ENCODE measurements at places on chromosomes 6 and 20.

- H3K4me3 ChIP-seq = no peak overlapping the region
- H3K27me3 ChIP-seq = no peaks in the 10 kb centered on the region
- peaks cover 5% of the 10 kb centered on the region for H3K36me3 ChIP-seq
- H3K27ac ChIP-seq = no peak overlapping the region
- H3K4me1 ChIP-seq = peaks cover 7% of the 10 kb centered on the region
Measured at GRCh38 chr6:67916399-67916798, 718.7 kb upstream of the ADGRB3 start.

DNA sequence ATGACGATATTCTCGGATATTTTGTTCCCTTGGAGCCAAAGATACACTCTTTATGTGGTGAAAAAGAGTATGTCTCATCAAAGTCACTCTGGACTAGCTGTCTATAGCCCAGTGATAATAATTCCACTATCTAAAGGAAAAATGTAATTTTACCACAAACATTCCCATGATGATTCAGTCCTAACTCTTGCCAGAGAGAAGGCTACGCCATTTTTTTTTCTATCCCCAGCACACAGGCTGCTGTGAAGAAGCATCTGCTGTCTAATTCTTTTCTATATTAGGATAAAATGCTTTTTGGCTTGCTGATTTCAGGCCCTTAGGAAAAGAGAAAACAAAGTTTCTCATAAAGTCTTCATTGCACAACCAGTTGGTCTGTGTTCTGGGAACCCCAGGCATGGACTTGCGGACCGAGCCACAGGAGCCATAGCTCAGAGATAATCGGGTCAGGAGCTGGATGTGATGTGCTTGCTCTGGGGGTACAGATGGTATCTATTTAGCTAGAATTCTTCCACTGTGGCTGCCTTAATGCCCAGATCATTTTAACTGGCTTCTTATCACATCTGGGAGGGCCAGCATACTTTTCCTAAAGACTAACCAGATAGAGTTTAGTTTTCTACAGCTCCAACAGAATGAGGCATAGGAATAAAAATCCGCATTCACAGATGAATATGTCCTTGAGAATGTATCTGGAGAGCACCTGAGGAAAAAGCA, 683.7 kb upstream of the ID4 start:
- H3K27me3 ChIP-seq = no peaks in the 10 kb centered on the region
- peak overlapping the region; percentile 85 for H3K27ac ChIP-seq
- peaks cover 36% of the 10 kb centered on the region for H3K4me1 ChIP-seq
- no peak overlapping the region for H3K4me3 ChIP-seq
- no peak for DNase-seq

- H3K4me3 ChIP-seq = no peak overlapping the region
- H3K27me3 ChIP-seq = no peaks in the 10 kb centered on the region
- peaks cover 6% of the 10 kb centered on the region for H3K4me1 ChIP-seq
- H3K27ac ChIP-seq = no peak overlapping the region
- peaks cover 5% of the 10 kb centered on the region for H3K36me3 ChIP-seq
Measured at GRCh38 chr6:28333599-28334018, 2.3 kb downstream of the ZSCAN31 start.

GRCh38 chr6:44162876-44163625, 4.4 kb downstream of the CAPN11 start:
- H3K36me3 ChIP-seq = no peaks in the 10 kb centered on the region
- H3K4me3 ChIP-seq = no peak overlapping the region
- peaks cover 6% of the 10 kb centered on the region for H3K4me1 ChIP-seq
- DNase-seq = no peak
- H3K27ac ChIP-seq = no peak overlapping the region
- peaks cover 19% of the 10 kb centered on the region for H3K27me3 ChIP-seq

DNA sequence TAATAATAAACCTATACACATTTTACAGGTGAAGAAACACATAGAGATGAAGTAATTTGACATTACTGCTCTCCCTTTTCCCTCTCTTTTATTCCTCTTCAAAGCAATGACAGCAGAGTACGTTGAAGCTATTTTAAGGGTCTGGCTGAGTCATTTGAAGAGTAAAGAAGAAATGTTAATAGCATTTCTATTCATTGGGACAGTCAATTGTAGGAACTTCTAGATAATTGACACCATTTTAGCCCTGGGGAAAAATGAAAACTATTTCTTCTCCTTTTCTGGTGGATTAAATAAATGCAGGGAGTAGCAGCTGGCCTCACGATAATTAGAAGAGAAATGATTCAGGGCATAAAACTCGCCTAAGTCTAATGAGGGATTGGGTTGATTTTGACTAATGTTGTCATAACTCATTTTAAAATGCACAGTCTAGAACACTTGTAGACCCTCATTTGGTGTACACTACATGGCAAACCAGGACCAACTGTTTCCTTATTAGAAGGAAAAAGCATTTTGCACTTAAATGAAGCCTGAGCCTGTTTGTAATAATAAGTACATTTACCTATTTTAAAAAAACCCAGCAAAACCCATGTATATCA, 48.1 kb downstream of the RIPOR2 start:
- H3K27ac ChIP-seq = no peak overlapping the region
- no peaks in the 10 kb centered on the region for H3K36me3 ChIP-seq

- no peak overlapping the region for H3K4me3 ChIP-seq
- H3K27ac ChIP-seq = no peak overlapping the region
- no peaks in the 10 kb centered on the region for H3K36me3 ChIP-seq
- no peak for DNase-seq
- H3K4me1 ChIP-seq = peaks cover 26% of the 10 kb centered on the region
- H3K27me3 ChIP-seq = no peaks in the 10 kb centered on the region
Measured at GRCh38 chr6:44474190-44474631, 86.7 kb downstream of the CDC5L start.

DNA sequence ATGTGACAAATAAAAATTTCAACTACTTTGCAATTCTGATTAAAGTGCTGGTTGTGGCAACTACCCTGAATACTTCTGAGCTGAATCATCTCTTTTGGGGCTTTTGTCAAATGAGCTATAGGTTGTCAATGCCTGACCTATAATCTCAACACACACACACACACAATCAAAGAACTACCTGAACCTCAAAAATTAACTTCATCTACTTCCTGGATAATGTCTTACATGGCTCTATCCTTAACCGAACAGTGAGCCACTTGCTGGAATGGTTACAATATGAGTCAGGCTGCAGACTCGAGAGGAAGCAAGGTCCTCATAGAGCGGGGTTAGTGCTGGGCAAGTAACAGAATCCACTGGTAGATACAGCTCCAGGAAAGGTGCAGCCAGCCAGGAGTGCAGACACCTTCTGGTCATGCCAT, 70.6 kb upstream of the DST start:
- no peaks in the 10 kb centered on the region for H3K27me3 ChIP-seq
- H3K4me3 ChIP-seq = no peak overlapping the region
- no peak for DNase-seq
- H3K4me1 ChIP-seq = peaks cover 55% of the 10 kb centered on the region
- peak overlapping the region; percentile 92 for H3K27ac ChIP-seq

DNA sequence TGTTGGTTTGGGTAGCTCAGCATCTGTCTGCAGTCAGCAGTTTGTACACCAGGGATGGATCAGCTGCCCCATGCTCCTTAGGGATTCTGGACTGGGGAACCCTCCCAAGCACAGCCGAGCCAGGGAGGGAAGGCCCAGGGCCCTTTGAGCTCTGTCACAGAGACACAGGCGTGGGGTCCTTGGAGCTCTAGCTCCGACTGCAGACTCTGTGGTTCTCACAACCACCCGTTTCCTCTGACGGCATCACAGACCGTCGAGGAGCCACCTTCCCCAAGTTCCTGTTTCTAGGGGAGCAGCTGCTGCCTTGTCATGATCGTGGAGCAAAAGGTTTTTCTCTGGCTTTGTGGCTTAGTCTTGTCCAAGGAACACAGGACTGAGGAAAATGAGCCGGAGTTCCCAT, at the start of gene SLA2:
TSS of gene SLA2 (minus strand) at position 199 of the 400 bp plus-strand sequence. CDS start 4,861 bp downstream, outside the sequence.
- no peaks in the 10 kb centered on the region for H3K4me1 ChIP-seq
- no peaks in the 10 kb centered on the region for H3K36me3 ChIP-seq
- H3K27ac ChIP-seq = no peak within 1 kb of the TSS
- no peaks in the 10 kb centered on the region for H3K27me3 ChIP-seq
- H3K4me3 ChIP-seq = no peak within 1 kb of the TSS
- no peak for DNase-seq

- H3K36me3 ChIP-seq = no peaks in the 10 kb centered on the region
- no peak for DNase-seq
- H3K27ac ChIP-seq = no peak overlapping the region
- H3K4me1 ChIP-seq = peaks cover 23% of the 10 kb centered on the region
Measured at GRCh38 chr6:69868252-69868804, 2.0 kb downstream of the COL19A1 start.

DNA sequence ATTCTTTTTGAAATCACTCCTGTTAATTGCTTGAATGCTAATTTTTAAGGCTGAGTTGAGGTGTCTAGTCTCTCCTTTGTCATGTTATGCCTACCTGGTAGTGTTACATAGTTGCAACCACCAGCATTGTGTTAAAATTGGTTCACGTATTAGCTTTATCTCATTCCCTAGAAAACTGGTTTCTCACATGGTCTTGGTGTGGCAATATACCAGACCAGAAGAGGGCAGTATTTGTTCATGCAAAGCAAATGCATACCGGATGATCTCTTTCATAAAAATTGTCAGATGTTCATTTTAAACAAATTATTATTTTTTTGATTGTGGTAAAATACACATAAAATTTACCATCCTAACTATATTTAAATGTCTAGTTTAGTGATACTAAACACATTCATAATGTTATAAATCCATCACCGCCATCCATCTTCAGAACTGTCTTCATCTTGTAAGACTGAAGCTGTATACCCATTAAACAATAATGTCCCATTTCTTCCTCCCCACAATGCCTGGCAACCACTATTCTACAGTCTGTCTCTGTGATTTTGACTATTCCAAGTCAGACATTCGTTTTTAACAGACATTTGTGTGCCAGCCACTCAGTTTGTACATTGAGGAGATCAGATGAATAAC, 92.8 kb downstream of the ATRN start:
- DNase-seq = no peak
- peaks cover 9% of the 10 kb centered on the region for H3K36me3 ChIP-seq
- no peak overlapping the region for H3K4me3 ChIP-seq
- H3K27me3 ChIP-seq = no peaks in the 10 kb centered on the region
- peaks cover 5% of the 10 kb centered on the region for H3K4me1 ChIP-seq

- no peak overlapping the region for H3K4me3 ChIP-seq
- H3K4me1 ChIP-seq = peaks cover 22% of the 10 kb centered on the region
- peaks cover 22% of the 10 kb centered on the region for H3K36me3 ChIP-seq
- no peak for DNase-seq
- peak overlapping the region; percentile 50 for H3K27ac ChIP-seq
- no peaks in the 10 kb centered on the region for H3K27me3 ChIP-seq
Measured at GRCh38 chr20:32397567-32398084, 39.5 kb downstream of the ASXL1 start.

- H3K4me3 ChIP-seq = no peak overlapping the region
- no peaks in the 10 kb centered on the region for H3K36me3 ChIP-seq
- no peaks in the 10 kb centered on the region for H3K4me1 ChIP-seq
Measured at GRCh38 chr20:57309544-57310115, 20.0 kb upstream of the SPO11 start.

DNA sequence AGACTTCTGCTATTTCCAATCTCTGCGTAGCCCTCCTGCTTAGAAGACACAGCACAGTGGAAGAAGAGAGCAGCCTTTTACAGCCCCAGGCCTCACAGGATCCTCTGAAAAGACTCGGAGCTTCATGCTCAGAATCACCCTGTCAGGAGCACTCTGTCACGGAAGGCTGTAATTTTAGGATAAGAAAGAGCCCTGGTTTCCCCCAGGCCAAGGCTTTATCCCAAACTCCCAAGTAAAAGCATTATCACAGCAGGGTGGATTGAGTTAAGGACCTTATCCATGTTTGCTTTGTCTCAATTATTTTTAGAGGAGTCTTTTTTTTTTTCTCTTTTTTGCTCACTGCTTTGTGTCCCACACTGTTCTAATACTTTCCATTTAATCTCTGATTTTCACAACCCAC, 39.2 kb downstream of the ANKS1A start:
- H3K4me3 ChIP-seq = no peak overlapping the region
- DNase-seq = no peak
- no peak overlapping the region for H3K27ac ChIP-seq
- H3K36me3 ChIP-seq = no peaks in the 10 kb centered on the region
- no peaks in the 10 kb centered on the region for H3K27me3 ChIP-seq

- peak overlapping the region; percentile 95 for H3K27ac ChIP-seq
- no peak for DNase-seq
- H3K27me3 ChIP-seq = no peaks in the 10 kb centered on the region
- H3K4me3 ChIP-seq = peak overlapping the region; percentile 56
Measured at GRCh38 chr6:143700684-143701348, 23.1 kb downstream of the PHACTR2 start.

DNA sequence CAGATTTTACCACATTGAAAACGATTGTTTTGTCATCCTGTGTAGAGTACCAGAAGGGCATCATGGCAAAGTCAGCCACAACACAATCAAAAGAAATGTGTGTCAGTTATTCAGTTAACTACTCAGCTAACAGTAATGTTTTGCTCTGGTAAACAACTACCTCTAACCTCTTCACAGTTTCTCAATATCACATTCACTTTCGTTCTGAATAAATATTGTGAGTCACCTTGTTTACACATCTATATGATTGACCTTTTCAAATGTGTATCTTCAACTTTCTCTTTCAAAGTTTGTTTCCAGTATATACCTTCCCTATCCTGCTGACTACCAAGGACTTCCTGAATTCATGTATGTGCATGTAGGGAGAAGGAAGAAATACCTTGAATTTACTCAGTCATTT, 216.6 kb upstream of the UFL1 start:
- no peak overlapping the region for H3K4me3 ChIP-seq

DNA sequence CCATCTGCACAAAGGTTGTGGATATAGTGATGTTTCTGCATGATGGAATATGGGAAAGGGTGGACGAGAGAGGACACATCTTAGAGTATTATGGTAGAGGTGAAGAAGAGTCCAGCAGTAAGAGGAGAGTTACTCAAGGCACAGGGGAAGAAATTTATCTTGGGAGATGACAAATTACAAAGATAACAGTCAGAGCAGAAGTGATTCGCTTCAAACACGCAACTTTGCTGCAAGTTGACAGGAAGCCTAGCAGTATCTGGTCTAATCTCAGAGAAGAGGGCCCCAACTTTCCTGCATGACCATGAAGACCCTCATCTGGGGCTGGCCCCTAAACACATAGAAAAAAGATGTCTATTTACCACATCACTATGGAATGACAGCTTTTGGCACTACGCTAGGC, 1.2 kb upstream of the CALHM6 start:
- H3K27ac ChIP-seq = no peak overlapping the region
- no peak for DNase-seq
- H3K36me3 ChIP-seq = no peaks in the 10 kb centered on the region

DNA sequence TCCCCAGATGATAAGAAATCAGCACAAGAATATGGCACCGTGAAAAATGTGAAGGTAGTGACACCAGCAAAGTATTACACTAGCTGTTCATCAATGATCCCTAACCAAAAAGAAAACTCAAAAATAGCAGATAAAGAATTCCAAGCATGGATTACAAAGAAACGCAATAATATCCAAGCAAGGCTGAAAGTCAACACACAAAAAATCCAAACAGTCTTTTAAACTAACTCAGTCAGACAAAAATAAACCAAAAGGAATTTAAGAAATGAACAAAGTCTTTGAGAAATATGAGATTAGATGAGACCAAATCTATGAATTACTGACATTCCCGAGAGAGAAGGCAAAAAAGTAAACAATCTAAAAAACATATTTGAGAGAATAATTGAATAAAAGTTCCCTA, 976.1 kb upstream of the MAP3K7 start:
- DNase-seq = no peak
- peak overlapping the region; percentile 35 for H3K4me3 ChIP-seq
- H3K36me3 ChIP-seq = peaks cover 32% of the 10 kb centered on the region
- peak overlapping the region; percentile 89 for H3K27ac ChIP-seq
